ENCODE measurements at places on chromosomes 11 and 22.

GRCh38 chr11:71977743-71978418 lies 20.8 kb upstream of the IL18BP start:
- DNase-seq = no peak

DNA sequence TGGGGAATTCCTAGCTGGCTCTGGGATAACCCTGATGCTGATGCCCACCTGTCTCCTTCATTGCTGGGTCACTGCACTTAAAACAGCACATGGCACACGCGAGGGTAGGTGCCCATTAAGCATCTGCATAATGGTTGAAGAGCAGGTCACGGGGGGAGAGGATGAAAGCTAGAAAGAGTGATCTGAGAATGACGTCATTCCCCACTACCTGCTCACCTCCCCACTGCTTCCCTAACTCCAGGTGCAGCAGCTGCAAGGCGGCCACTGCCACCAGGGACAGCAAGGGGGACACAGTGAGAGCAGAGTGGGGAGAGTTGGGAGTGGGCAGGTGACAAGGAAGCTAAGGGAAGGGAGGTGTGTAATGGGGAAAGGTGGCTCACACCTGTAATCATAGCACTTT lies 27.0 kb downstream of the ADA2 start:
- DNase-seq = no peak

DNA sequence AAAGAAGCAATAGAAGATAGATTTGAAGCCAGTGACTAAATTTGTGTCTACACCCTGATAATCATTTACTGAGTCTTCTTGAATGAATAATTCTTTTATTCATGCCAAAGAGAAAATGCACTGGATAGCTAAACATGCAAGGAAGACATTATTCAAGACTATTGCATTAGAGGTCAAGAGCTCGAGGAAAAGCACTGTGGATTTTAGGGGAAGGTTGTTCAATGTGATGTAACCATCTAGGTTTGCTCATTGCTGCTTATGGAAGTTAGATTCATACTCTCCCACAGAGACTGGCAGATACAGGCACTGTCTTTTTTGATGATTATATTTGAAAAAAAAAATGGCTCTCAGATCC lies 682.1 kb downstream of the KCNA4 start:
- DNase-seq = no peak

GRCh38 chr22:23180301-23180892 lies at the start of gene BCR:
Gene BCR (plus strand): TSS chr22:23180509. CDS start chr22:23180961, 452 bp downstream.
- peak; percentile 66 for DNase-seq

- DNase-seq = no peak
Observed at GRCh38 chr11:78731027-78731426, 156.4 kb upstream of the NARS2 start.

DNA sequence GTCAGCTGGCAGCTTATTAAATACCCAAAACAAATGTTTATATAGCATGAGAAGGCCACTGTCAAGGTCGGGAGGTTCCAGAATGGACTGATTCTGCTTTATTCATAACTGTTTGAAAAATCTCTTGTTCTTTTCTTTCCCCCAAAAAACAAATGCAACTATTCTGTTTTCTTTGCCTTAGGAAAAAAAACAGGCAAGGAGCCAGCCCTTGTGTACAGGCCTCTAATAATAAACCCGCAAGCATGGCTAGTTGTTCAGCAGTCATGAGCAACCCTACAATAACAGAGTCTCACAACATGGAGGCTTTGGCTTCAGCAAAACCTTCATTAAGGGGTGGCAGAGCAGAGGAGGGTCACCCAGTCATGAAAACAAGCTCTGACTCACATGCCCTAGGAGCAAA lies 191.7 kb downstream of the KIRREL3 start:
- no peak for DNase-seq

DNA sequence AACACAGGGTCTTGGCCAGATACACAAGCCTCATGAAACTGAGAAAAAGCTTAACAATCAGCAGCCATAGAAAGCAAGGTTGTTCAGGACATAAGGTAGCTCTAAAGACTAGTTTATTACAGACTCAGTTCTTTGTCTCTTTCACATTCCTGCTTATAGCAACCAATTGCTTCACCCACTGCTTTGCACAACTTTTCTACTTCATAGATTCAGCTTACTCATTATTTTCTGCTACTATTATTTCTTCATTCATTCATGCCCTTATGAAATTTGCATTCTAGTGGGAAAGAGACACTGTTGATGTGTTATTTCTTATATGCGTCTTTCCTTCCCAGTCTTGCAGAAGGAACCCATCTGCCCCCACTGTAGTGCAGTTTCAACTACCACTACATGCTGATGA lies 4.7 kb downstream of the CCDC34 start:
- DNase-seq = no peak

GRCh38 chr11:119885067-119885466 lies 156.1 kb upstream of the NECTIN1 start:
- no peak for DNase-seq

- peak; percentile 8 for DNase-seq
Observed at GRCh38 chr22:37472418-37473006, 13.7 kb downstream of the MFNG start.

DNA sequence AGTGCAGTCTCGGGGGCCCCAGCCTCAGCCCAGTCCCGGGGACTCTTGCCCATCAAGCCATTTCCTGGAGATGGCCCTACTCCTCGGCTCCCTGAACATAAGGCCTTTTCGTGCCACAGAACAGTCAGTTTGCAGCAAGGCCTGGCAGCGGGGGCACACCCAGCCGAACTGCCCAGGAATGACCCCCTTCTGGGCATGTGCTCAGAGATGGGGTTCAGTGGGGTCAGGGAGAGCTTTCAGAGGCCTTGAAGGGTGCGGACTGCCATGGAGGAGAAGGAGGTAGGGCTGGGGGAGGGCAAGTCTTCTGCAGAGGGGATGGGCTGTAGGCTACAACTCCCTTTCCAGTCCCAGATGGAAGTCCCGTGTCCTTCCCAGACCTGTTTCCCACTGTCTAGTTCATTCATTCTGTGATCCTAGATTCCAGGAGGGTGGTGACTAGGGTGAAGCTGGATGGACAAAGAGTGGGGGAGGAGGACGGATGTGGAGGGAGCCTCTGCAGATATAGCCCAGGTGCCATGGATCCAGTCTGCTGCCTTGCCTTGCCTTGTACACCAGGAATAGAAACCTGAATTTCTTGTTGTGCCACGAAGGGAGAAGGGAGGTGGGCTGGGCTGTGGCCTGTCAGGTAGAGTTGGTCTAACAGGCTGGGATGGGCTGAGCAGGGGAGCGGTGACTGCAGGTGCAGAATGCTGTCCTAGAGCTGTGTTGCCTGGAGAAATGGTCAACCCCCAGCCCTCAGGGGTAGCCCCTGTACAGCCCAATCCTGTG lies 14.2 kb upstream of the OMP start:
- no peak for DNase-seq

- DNase-seq = no peak
Observed at GRCh38 chr11:67285541-67286498, 3.3 kb upstream of the ANKRD13D start.

- DNase-seq = peak; percentile 66
Observed at GRCh38 chr11:10405865-10406592, 49.0 kb upstream of the AMPD3 start.

DNA sequence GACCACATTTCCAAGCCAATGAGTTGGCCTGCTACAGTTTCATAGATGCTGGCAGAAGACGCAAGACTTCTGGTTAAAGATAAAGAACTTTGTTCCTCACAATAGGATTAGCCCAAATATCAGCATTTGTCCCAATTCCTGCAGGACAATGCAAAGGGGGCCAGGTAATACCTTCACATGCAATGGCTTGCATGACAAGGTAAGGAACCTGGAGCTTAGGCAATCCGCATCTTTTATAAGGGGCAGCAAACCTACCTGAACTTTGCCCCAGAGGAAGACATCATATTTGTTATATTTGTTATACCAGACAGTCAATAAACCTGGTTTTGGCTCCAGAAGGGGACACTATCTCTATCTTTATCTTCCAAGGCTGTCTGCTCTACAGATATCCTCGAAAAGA lies 5.3 kb downstream of the P2RY6 start:
- no peak for DNase-seq

DNA sequence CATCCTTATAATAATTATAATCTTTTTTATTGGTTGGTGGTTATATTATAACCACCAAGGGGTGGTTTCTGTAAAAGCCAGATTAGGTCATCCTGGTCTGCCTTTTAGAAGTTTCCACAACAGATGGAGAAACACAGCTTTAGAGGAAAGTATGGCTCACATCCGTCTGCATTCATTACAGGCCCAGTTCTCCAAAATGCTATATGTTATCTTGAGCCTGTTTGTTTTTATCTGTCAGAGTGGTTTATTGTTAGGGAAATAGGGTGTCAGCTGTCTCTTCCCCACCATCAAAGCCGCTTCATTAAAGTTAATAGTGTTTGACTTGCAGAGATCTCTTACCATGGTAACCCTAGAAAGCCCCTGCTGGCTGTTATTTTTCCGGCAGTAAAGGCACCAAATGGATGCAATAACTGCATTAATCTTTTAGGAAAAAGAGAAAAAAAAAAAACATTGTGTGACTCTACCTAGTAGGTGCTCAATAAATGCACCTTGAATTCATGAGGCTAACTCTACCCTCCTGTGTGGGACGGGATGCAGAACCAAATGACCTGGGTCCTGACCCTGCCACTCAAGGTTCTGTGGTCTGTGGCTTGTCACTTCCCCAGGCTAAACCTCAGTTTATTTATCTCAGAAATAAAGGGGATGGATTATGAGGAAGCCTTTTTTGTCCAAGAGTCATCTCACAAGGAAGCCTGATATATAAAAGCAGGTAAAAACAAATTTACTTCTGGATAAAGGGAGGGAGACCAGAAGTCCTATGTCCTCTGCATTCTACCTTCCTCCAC lies 118.3 kb downstream of the WT1 start:
- DNase-seq = no peak

- no peak for DNase-seq
Observed at GRCh38 chr11:63240098-63240497, 3.3 kb downstream of the SLC22A25 start.

GRCh38 chr22:25839755-25840154 lies 97.8 kb downstream of the MYO18B start:
- DNase-seq = no peak

- DNase-seq = no peak
Observed at GRCh38 chr22:24952837-24953383, 394 bp downstream of the KIAA1671 start.

DNA sequence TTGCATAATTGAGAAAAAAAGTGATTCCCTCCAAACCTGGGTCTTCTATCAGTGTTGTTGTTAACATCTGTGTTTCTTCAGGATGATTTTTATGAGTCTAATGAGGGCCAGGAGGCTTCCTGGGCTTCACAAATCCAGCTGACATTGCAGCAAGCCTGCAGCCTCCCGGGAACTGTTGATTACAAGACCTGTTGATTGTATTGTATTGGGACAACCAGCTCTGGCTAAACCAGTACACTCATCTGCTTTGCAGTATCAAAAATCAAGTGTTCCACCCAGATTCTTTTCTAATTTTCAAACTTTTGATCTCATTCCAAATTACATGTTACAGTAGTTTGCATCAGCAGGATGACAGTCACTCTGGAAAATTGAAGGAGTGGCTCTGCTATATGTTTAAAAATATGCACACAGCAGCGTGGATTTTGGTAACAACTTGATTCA lies 16.1 kb upstream of the PRSS23 start:
- no peak for DNase-seq

DNA sequence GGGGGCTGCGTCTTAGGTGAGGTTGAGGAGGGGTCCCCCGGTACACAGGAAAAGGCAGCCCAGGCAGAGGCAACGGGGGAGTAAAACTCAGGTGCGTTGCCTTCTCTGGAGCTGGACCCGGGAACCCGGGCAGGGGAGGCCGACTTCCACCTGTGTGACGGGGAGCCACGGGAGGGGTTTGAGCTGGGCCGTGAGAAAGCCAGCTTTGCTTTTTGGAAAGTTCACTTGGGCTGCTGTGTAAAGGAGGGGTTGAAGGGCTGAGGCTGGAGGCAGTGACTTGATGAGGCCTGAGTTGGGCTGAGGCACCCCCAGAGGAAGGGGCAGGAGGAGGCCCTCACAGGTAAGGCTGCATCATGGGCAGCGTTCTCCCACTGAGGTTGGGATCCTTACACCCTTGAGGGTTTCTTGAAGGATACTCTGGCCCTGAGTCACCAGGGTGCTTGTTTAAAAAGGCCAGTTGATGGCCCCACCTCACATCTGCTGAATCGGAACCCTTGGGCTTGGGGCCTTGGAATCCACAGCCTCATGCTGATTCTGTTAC lies 47.2 kb downstream of the CHRDL2 start:
- no peak for DNase-seq

DNA sequence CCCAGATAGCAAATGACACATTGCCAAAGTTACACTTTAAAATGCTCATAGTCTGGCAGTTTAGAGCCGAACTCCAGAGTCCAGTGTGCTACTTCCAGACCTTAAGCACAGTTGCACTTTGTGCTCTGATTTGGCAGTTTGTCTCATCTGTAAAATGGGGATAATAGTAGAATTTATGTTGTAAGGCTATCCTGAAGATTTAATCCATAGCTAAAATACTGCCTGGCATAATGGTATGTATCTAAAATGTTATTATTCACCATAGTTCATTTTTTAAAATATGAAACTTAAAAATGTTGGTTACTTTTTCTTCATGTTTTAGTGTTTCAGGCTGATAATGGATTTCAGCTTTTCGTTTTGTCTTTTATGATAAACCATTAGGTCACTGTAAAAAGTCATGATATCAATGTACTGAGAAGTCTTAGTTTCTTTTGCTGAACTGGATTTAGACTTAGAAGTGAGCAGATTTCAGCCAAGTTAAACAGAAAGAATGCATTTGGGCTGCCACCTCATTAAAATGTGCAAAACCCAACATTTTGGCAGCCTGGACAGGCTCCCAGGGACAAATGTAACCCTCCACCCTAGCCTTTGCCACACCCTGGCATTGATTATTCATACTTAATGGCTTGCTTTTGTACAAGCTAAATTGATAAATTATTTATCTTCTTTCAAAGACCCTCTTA lies 933 bp downstream of the OLFML1 start:
- no peak for DNase-seq

DNA sequence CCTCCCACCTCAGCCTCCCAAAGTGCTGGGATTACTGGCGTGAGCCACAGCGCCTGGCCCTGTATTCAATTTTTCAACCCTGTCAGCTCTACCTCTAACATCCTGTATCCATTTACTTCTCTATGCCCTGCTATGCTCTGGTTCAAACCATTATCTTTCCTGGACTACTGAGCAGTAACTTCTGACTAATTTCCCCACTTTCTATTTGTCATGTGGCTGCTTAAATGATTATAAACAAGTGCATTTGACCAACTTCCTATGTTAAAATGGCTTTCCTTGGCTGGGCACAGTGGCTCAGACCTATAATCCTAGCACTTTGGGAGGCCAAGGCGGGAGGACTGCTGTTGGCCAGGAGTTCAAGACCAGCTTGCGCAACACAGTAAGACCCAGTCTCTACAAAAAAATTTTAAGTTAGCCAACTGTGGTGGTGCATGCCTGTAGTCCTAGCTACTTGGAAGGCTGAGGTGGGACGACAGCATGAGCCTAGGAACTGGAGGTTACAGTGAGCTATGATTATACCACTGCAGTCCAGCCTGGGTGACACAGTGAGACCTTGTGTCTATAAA lies 2.1 kb downstream of the MED19 start:
- DNase-seq = no peak

Measured in NCI-H1930 (cell line).